ENCODE measurements at places on chromosomes 1 and 21.

GRCh38 chr1:153646672-153647345 lies 11.7 kb upstream of the SNAPIN start:
- DNase-seq: no peak

DNA sequence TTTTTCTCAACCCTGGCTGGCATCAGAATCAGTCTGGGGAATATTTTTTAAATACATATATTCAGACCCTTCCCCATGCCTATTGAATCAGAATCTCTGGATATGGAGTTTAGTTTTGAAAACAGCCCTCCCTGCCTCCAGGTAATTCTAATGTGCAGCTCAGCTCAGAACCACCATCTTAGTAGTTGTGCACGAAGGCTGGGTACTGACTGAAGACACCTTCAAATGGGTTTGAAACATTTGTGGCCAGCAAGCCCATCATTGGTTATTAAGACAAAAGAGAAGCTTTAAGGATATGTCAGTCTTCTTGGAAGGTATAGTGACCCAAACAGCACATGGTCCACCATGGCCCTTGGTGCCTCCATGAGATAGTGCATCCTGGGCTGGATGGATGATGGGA lies 7.1 kb downstream of the LRRC8D start:
- no peak for DNase-seq

- DNase-seq: no peak
Observed at GRCh38 chr1:183385340-183386144, 32.6 kb downstream of the NMNAT2 start.

DNA sequence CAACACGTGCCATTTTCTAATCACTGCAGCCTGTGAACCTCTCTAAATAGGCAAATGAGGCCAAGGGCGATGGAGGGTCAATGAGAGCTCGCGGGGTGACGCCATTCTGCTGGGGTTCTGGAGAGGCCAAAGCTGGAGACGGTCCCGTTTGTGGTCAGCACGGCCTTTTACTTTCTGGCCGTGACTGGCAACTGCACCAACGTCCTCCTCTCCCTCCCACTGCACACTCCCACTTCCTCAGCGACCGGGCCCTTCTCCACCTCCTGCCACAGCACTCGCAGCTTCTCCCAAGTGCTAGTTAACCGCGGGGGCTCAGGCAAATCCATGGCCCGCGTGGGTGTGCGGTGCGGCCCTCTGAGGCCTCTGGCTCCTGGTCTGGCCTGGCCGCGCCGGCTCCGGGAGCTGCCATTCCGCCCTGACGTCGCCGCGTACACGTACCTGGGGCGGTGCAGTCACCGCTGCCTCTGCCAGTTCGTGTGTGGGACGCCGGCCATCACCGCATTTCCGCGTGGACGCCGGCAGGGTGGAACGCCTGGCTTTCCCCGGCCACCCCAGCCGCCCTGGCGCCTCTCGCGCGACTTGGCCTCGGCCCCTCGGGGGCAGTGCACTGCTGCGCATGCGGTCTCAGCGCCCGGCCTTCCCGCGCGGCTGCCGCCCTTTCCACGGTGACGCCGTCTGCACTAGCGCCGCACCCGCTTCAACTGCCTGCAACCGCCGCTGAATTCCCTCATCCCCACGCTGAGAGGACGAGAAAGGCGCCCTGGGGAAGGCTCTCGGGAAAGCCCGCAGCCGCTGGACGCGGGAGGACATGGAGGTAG lies 18.2 kb downstream of the OR2C3 start:
- no peak for DNase-seq

GRCh38 chr1:21626921-21627339 lies 42.2 kb downstream of the RAP1GAP start:
- DNase-seq: no peak

GRCh38 chr1:207346513-207346912 lies 25.0 kb downstream of the CD55 start:
- no peak for DNase-seq

- DNase-seq: no peak
Observed at GRCh38 chr1:166900987-166901386, 24.9 kb upstream of the TADA1 start.

DNA sequence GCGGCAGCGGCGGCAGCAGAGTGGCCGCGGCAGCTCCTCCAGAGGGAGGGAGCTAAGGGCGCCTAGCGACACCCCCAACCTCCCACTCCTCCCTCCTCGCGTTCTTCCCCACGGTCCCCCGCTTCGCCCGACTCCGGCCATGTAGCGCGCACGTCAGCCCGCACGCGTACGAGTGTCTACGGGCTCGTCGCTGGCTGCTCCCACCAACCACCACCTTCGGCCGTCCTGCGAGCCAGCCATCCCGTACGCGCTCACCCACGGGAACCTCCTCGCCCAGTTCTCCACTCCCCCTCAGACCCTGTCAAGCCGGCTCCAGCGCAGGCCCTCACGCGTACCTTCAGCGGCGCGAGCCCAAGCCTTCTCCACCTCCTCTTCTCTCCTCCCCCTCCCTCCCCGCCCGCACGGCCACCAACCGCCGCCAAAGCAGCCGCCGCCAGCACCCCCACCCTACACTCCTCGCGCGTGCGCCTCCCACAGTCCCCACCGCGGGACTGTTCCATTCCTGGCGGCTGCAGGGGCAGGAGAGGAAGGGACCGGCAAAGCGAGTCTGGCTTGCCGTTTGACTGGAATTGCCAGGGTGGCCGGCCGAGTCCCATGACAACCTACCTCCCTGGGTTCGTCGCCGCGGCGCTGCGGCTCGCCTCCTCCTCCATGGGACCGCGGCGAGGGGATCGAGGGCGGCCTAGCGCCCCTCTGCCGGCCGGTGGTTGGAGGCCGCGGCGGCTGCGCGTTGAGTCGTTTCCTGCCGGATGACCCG lies at the start of gene YY1AP1:
YY1AP1 (minus strand) TSS at position 451 of the 757 bp plus-strand sequence. CDS start 8,338 bp downstream, outside the sequence.
- DNase-seq: peak; percentile 91

DNA sequence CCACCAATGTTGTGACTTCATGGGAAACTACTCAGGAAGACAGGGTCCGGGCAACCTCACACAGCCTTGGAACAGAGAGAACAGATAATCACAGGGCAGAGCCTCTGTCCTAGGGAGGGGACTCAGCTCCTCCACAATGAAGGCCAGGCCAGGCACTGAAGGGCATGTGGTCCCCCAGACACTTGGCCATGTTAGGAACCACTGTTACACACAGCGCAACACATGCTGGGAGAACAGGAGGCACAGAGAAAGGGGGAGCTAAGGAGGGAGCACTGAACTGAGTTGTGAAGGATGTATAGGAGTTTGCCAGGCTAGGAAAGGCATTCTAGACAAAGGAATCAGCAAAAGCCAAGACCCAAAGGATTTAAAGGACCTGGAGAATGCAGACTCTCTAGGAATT lies 127.6 kb downstream of the DMRTB1 start:
- DNase-seq: no peak

GRCh38 chr1:199736646-199737045 lies 290.9 kb upstream of the NR5A2 start:
- DNase-seq: no peak

GRCh38 chr1:1254667-1254998 lies 8.1 kb upstream of the C1QTNF12 start:
- no peak for DNase-seq

- DNase-seq: no peak
Observed at GRCh38 chr1:29390491-29391361, 154.4 kb downstream of the PTPRU start.

DNA sequence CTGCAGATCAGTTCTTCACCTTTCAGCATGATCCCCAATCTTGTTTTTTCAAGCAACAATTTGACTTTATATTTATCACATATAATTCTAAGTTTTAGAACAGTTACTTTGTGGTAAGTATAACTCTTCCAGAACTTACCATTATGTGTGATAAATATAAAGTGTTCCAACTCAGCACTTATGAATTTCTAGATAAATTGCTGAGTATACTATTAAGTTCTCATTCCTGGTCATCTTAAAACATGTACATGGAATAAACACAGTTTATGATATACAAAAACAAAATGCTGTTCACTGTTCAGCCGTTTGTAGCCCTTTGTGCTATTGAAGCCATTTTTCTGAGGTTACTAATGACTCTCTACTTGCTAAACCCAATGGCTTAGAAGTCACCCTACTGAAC lies 5.1 kb upstream of the XPR1 start:
- DNase-seq: no peak

DNA sequence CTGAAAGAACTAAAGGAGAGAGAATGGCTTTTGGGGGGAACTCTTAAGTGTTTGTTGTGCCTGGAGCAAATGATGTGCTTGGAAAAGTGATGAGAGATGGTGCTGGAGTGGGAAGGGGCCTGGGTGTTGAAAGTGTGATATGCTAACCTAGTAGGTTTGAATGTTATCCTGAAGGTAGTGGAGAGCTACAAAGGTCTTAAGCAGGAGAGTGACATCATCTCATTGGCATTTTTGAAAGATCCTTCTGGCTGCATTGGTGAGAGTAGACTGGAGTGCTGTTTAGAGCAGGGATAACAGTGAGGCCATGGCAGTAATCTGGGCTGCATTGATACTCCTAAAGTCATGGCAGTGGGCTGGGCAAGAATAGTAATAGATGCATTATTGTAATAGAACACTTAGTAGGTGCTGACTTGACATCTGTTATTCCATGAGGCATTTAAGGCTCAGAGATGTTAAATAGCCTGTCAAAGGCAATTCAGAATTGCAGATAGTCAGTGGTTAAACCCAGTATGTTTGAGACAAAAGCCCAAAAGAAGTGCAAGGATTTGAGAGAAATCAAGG lies 44.5 kb downstream of the MDM4 start:
- DNase-seq: no peak

GRCh38 chr1:206832352-206832880 lies 33.0 kb upstream of the IL20 start:
- no peak for DNase-seq

GRCh38 chr21:33883118-33883517 lies 32.5 kb downstream of the ATP5PO start:
- no peak for DNase-seq

GRCh38 chr1:93635614-93636543 lies 45.8 kb downstream of the BCAR3 start:
- DNase-seq: no peak

GRCh38 chr1:219220945-219221344 lies 47.3 kb downstream of the LYPLAL1 start:
- DNase-seq: no peak

DNA sequence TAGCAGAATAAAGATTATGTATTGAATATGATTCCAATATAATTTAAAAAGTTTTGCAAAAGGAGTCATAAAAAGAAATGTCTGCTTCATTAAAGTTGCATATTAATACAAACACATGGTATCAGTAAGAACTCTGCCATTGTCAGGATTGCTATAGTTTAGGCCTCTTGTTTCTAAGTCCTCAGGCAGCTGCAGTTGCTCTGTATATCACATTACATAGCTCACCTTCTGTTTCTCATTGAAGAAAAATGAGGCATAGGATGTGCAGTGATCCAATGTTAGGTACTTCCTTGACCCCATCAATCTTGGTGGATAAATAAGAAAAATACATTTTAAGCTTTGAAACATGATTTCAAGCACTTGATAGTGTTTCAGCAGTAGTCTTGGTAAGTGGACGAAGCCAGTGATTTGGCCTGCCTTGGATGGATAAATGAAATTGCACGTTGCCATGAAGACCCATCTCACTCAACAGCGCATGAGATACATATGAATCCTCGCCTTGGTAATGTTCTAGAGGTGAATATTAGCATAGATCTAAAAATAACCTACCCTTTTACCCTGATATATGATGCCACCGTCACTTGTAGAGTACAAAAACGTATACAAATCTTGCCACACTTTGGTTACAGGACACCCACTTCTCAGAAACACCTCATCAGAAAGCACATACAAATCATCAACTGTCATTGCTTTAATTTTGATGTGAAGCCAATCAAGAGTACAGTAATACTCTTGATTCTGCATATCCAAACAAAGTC lies 25.3 kb downstream of the ZFYVE9 start:
- no peak for DNase-seq

DNA sequence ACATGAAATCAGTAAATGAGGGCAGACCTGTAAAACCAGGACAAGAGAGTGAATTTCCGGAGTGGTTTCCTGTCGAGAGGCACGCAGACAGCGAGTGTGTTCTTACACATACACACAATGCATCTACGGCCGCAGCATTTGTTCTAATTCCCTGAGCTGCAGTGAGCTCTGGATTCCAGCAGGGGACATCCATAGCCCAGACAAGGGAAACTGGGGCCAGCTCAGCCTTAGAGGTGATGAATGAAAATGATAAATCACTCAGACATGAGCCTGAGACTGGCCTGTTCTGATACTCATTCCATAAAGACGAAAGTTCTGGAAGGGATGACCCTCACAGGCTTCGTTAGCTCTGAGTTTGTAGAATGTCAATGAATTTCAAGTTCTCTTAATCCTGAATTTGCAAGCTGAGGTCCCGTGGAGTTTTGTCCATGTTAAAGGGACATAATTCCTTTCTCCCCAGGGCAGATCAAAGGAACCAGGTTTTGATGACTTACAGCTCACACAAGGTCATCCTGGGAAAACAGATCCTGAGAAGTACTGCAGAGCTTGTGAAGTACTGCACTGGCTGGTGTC lies 207.9 kb upstream of the C1orf87 start:
- DNase-seq: peak; percentile 44

- DNase-seq: no peak
Observed at GRCh38 chr1:201779351-201779880, 49.5 kb upstream of the IPO9 start.

GRCh38 chr1:76867342-76868130 lies at the start of gene ST6GALNAC5:
TSS of gene ST6GALNAC5 (plus strand) at chr1:76867480.
- DNase-seq: peak; percentile 27

GRCh38 chr1:107464827-107465226 lies 324.0 kb downstream of the NTNG1 start:
- DNase-seq: no peak

DNA sequence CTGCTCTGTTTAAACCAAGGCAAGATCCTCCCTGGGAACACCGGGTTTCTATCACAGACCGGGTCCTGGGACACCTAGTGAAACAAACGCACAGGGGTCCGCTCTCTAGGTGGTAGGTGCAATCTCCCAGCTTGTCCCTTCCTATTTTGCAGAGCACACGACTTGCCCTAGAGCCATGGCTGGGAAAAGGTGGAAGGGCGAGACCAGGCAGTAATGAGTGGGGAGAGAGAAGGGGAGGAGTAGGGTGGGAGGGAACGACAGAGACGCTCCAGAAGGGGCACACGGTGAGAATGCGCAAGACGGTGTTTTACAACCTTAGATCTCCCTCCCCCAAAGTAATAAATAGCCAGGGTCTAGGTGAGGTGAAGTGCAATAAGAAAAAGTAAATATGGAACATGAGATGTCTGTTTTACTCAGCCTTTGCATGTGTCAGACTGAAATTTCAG lies 9.3 kb upstream of the ARHGAP29 start:
- no peak for DNase-seq

GRCh38 chr1:19907456-19907855 lies 16.0 kb downstream of the PLA2G2E start:
- DNase-seq: no peak

GRCh38 chr1:239733995-239734394 lies 347.6 kb downstream of the CHRM3 start:
- no peak for DNase-seq

GRCh38 chr1:100415498-100415778 lies 63.1 kb downstream of the CDC14A start:
- no peak for DNase-seq
